Body of pancreas (tissue), 4 donors: ENCODE measurements at places on chromosomes 7 and 10. TPM values are rescaled to one million over a fixed set of nuclear protein-coding genes. Genes with fewer than 3 reads are reported as not detected.

GRCh38 chr10:95477175-95477520 lies 84.0 kb downstream of the SORBS1 start:
- no peak for DNase-seq

- DNase-seq: no peak
Measured at GRCh38 chr10:128042131-128042610, 84.1 kb downstream of the MKI67 start.

- DNase-seq: no peak
Measured at GRCh38 chr7:64562256-64562625, 630 bp downstream of the ZNF680 start.

DNA sequence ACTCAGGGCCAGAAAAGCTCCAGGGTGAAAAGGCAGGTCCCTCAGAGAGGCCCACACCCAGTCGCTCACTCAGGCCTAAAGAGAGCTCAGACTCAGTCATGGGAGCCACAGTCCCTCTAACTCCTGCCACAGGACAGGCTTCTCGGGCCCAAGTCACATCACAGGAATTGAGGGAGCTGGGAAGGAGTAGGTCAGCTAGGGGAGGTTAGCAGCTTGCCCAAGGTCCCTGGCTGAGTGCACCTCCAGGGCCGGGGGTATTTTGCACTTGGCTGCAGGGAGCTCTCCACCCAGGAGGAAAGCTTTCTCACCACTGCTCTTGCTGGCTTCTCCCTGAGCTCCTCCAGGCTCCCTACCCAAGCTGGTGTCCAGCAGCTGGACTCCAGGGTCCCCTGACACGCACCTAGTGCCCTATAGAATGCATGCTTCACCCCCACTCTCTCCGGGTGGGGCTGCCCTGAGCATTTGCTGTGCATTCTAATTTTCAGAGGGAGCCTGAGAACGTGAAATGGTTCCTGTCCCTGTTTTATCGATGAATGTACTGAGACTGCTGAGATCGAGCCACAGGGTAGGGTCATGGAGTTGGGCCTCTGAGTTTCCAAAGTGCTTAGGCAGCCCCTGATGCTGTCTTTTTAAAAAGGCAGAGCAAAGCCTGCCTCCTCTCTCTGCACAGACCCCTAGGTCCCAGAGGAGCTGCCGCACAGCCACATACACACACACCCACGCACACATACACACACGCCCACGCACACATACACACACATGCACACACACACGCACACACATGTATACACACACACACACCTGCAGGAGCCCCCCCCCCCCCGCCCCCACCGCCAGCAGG lies 37.9 kb upstream of the RET start:
- no peak for DNase-seq

DNA sequence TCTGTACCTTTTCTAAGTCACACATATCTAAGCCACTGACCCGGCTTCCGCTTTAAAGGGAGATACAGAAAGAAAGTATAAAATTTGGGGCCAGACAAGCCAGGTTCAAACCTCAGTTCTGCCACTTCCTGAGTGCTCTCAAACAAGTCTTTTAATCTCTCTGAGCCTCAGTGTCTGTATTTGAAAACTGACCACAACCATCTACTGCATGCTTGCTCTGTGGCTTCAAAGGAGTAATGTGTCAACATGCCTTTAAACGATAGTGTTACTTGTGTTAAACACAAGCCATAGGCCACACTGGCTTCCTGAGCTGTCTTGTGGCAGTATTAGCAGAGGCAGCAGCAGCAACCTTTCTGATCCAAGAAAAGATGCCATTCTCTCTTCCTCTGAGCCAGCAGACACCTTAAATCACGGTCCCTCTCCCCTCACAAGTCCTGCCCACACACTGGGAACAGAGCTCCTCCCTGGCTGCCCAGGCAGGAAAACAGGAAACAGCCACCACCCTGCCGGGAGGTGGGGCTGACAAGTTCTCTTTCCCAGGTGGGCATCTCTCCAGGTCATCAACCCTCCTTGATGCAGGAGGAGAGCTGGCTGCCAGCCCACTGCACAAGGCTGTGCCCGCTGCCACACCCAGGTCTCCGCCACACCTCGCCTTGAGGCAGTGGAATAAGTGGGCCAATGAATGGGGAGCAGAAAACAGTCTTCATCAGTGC lies 10.7 kb downstream of the HIP1 start:
- DNase-seq: peak; percentile 37

DNA sequence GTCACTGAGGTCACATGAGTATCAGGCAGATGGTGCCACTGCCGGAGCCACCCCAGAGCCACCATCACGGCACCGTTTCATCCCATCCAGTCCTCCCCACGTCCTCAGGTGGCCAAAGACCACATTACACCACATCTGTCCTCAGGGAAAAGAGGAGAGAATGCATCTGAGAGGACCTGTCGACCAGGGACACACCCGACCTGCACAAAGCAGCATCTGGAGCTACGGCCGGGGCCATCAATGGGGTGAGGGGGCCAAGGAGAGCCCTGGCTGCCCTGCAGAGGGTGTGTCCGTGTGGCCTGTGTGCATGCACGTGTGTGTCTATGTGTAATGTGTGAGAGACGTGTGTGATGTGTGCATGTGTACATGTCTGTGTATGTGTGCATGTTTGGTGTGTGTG lies 480.6 kb downstream of the DNAJB6 start:
- no peak for DNase-seq

GRCh38 chr7:35839860-35840854 lies 39.3 kb downstream of the SEPTIN7 start:
- no peak for DNase-seq

DNA sequence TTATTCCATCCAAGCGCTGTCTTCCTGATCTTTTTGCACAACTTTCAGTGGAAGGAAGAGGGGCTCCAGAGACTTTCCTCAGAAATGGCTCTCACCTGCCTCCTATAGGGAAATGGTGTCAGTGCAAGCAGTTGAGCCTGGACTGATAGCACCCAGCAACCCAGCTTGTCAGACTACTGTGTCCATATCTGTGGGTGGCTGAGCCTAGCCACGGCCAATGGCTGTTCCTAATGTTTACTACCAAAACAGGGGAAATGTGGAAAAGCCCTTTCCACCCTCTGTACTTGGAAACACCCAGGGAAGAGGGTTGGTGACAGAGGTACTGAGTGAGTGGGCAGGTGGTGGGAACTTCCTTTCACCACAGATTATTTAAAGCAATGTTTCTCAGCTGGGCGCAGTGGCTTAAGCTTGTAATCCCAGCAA lies 4.3 kb upstream of the YKT6 start:
- DNase-seq: peak; percentile 52

DNA sequence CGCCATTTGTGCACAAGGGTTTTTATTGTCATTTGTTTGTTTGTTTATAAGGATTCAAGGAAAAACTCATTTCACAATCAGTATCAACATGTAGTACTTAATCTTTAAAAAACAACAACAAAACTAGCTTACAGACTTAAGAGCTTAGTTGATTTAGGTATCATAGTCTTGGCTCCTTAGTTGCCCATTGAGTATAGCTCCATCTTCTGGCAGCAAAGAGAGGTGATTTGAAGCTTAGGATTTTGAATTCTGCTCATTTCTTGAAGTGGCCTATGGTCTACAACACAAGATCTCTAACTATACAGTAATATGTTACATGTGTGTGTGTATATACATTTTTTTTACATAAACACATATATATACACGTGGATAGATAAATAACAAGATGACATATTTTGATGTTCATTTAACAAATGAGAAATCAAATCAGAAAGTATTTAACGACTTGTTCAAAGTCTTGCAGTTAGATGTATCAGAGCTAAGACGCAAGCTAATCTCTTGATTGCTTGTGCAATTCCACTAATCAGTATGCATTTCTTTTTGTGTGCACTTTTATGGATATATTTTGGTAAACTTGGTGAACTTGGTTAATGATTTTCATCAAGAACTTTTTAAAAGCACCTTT lies 307.3 kb downstream of the CAMK1D start:
- DNase-seq: no peak

GRCh38 chr7:50357426-50357825 lies 52.9 kb downstream of the IKZF1 start:
- no peak for DNase-seq

DNA sequence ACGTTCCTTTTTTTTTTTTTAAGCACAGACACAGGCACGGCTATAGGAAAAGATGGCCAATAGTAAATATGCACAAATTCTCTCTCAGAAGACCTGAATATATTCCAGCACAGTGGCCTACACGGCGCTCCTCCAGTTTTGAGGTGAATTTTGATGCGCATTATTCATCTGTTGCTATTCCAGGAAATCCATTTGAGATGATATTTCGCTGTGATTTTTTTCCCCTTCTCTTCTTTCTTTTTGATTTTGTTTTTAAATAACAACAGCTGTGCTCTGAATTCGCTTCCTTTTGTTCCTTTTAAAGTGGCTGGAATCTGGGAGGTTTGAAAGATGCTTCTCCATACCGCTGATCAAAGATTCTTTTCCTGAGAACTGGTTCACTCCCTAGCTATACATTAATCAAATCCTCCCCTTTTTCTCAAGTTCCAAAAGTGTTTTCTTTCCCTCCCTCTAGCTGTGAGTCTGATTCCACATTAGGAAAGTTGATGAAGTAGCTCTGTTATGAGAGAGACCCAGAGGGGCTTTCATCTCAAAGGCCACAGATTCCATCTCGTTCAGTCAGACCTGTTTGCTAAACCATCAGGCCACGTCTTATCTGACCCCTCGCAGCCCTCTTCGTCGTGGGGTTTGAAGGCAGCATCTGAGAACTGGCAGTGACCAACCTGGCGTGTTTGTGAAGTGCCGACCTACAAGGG lies 602.7 kb upstream of the NRP1 start:
- DNase-seq: no peak

GRCh38 chr7:80640846-80641245 lies 2.4 kb downstream of the CD36 start:
- DNase-seq: no peak

- no peak for DNase-seq
Measured at GRCh38 chr10:35882422-35883150, 240.5 kb upstream of the FZD8 start.

GRCh38 chr7:38321515-38321944 lies 48.1 kb upstream of the TARP start:
- peak; percentile 27 for DNase-seq

PPP1R17 gene
- not detected for total RNA-seq

VWDE gene
- 2.6 TPM for total RNA-seq

CCL26 gene
- not detected for total RNA-seq

SSC4D gene
- 3.6 TPM for total RNA-seq
